ENCODE measurements at places on chromosomes 2 and 18.

- DNase-seq: no peak
Measured at GRCh38 chr2:188869550-188869949, 104.6 kb upstream of the COL3A1 start.

DNA sequence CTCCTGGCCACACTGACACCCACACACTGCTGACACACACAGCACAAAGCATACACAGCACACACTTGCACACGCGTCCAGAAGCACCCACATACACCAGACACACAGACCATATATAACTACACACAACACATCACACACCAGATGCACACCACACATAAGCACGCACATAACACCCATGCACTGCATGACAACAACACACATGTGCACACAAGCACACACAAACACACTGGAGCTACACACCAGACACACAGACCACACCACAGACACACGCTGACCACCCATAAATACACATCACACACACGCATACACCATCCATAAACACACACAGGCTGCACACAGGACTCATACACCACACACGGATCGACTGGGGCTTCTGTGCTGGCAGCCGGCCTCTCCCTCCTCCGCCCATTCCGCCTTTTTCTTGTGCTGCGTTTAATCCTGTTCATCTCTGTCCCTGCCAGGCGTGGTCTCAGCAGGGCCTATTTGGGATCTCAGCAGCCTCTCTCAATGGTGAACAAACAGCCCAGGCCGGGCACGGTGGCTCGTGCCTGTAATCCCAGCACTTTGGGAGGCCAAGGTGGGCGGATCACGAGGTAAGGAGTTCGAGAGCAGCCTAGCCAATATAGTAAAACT is 396.9 kb upstream of the MYT1L start:
- no peak for DNase-seq

- no peak for DNase-seq
Measured at GRCh38 chr2:189851174-189851826, 67.0 kb downstream of the PMS1 start.

GRCh38 chr2:237823544-237823943 is 25.0 kb downstream of the RBM44 start:
- no peak for DNase-seq

DNA sequence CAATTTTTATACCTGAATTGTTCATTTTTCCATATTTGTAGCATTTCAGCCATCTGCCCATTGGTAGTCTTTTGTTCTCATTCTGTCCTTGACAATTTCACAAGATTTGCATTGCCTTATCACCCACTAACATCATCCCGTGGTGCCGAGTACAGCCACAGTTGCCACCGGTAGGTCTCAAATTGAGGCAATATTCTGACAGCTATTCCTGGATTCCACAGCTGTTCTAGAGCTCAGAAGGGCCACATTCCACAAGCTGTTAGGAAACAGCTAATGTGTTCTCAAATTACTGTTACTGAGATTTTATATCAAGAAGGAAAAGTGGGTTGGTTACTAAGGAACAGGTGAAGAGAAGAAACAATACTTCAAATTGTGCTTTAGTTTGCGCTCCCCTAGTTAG is 178.8 kb downstream of the RPRM start:
- DNase-seq: no peak

GRCh38 chr2:184599872-184600222 is 1.5 kb downstream of the ZNF804A start:
- DNase-seq: no peak

DNA sequence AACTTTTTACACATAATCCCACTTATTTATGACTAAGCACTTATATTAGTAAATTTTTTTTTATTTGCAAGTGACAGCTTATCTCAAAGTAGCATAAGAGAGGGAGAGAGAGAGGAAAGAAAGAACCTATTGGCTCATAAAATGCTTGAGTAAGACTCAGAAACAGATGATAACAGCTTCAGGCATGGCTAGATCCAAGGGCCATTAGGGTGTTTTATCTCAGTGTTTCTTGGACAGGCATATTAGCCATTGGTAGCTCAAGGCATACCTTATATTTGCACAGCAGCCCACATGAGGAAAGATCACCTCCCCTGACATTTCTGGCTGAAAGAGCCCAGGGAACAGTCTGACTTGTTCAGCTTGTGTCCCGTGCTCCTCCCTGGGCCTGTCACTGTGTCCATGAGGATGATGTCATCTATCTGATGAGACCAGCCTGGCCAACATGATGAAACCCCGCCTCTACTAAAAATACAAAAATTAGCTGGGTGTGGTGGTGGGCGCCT is 64.4 kb downstream of the IL1R2 start:
- DNase-seq: no peak

DNA sequence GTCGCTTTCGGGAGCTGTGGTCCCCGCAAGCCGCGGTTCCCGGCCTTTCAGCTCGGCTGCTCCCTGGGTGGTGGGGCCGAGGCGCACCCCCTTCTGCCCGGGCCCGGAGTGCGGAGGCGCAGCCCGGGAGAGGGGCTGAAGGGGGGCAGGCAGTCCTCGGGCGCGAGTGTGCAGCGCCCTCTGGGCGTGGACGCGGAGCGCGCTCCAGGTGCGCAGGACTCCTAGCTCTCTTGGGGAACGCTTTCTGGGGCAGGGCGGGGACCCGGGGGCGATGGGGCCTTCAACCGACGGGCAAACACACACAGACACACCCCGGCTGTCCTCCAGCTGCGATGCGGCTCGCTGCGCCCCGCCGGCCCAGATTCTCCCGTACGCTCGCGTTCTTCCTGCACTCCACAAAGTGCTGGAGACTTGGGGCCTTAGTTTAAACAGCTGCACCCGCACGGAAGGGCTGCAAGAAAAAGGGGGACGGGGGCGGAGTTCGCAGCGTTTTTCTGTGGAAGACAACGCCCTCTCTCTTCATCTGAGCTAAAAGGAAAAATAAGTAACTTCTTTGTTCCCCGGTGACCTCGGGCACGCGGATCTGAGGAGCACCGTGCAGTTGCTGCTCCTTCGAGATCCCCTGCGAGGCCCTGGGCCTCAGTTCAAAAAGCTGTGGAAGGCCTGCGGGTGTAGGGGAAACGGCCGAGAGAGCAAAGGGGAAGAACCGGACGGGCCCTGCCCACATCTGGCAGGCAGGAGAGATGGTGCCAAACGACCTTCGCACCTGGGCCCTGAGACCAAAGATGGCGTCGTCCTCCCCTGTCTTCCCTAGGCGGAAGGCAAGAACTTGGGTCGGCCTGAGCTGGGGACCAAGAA is 593 bp upstream of the SDC1 start:
- DNase-seq: peak; percentile 71

DNA sequence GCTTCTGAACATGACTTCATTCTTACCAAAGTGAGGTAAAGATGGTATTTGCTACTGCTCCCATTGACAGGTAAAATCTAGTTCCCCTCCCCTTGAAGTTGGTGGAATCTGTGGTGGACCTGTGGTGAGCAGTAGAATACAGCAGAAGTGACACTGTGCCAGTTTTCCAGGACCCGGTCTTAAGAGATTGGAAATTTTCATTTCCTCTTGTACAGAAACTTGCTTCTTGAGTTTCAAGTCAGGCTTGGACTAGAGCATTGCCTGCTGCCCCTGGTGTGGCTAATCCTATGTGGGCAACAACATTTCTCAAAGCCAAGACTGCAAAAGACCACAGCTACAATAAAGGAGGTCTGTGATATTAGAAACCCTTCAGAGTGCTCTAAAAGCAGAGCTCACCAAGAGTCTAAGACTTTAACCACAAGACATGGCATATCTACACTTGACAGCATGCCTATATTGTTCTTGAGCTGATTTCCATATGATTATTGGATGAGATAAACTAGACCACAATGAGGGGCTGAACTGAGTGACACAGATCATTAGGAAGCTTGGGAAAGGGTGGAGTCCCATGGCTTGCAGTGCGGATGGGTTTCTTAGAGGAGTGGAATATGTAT is 458.1 kb downstream of the BCL11A start:
- DNase-seq: no peak

DNA sequence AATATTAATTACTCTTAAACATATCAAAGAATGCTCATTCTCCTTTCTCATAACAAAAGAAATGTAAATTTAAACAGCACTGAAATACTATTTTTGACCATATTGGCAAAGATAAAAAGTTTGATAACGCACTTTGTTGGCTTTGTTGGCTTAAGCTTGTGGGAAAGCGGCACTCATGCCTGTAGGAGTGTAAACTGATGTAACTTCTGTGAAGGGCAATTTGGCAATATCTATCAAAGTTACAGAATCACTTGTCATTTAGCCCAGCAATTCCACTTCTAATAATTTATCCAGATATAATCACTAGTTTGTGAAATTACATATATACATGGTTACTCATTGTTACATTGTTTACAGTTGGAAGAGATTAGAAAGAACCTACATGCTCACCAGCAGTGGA is 311.8 kb upstream of the STON1 start:
- DNase-seq: no peak

DNA sequence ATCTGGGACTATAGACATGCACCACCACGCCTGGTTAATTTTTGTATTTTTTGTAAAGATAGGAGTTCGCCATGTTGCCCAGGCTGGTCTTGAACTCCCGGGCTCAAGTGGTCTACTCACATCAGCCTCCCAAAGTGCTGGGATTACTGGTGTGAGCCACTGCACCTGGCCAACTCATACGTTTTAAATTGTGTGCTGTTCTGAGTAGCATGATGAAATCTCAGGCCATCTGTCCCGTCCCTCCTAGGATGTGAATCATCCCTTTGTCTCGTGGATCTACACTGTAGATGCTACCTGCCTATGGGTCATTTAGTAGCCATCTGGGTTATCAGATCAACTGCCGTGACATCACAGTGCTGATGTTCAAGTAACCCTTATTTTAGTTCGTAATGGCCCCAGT is 38.5 kb upstream of the RMP24 start:
- DNase-seq: no peak

Measured in NCI-H1694 (cell line).